ENCODE measurements at places on chromosomes 11 and 22.

GRCh38 chr22:31276426-31277167 lies 15.7 kb downstream of the PIK3IP1 start:
- DNase-seq: no peak

GRCh38 chr11:110513259-110513801 lies 83.6 kb downstream of the FDX1 start:
- DNase-seq: no peak

DNA sequence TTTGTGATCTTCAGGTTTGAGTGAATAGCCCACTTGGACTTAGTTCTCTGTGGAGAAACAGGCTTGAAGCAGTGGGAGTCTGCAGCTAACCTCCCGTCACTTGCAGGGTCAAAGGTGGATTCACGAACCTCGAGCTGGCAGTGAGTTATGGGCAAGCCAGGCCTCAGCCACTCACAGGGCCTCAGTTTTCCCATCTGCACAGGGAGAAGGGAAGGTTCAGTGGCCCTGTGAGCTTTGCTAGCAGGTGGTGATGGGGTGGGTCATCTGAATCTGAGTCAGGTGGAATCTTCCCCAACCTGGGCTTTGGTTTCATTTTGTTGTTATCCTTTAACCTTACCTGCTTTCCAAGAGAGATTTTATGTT lies 86.6 kb upstream of the GRIK4 start:
- DNase-seq: no peak

DNA sequence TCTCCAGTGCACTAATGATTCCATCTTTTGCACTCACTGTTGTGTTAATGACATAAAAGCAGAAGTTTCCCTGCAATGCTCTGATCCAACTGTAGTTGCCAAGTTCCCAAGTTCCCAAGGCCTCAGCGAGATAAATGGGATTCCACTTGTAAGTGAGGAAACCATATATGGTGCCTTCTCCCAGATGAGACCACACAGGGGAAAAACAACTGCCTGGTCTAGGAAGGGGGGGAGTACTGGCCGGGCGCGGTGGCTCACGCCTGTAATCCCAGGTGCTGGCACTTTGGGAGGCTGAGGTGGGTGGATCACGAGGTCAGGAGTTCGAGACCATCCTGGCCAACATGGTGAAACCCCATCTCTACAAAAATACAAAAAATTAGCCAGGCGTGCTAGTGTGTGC lies 23.3 kb upstream of the RELA start:
- no peak for DNase-seq

GRCh38 chr11:12636871-12637410 lies 37.3 kb upstream of the TEAD1 start:
- DNase-seq: no peak

DNA sequence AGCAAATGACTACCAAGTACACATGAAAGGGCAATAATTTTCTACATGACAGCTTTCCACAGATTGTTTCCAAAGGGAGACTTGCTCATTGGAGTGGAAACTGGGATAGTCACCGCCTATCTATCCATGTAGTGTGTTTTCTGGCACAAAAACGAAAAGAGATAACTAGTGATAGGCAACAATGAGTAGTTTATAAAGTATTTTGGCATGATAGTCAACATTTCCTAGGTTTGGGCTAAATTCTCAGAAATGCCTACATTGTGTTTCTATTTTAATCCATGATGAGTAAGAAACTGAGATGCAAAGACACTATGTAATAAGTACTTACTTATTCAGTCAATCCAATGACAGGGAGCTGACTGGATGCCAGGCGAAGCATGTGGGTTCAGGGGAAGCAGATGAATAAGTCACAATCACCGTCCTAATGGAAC lies 1129.1 kb downstream of the DLG2 start:
- DNase-seq: no peak

GRCh38 chr22:35357883-35358621 lies 22.8 kb upstream of the HMOX1 start:
- no peak for DNase-seq

- DNase-seq: peak; percentile 91
These were observed 7.2 kb downstream of the TRPT1 start for GRCh38 chr11:64218628-64219353.

DNA sequence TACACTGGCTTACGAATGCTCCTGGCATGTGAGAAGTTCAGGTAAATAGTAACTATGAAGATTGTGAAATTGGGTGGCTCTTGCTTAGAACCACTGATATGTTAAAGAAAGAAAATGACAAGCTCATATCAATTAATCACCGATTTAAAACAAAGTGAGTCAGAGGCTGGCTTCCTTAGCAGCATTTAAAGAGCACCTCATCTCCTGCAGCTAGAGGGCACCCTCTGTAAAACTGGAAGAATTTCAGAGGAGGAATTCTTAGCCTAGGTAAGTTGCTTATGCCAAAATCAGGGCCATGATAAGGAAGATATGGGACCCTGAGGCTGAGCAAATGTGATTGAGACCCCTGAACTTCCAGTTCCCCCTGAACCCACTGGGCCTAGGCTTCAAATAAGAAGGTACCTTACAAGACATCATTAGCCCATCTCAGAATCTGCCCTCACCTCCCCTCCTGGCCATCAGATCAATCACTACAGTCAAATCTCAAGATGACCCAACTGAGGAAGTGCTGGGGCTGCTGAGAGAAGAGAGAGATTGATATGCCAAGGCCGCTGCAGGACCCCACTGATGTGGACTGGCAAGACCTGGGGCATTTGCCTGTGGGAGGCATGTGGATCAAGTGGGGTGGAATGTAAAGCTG lies 8.6 kb upstream of the CD3E start:
- DNase-seq: no peak

DNA sequence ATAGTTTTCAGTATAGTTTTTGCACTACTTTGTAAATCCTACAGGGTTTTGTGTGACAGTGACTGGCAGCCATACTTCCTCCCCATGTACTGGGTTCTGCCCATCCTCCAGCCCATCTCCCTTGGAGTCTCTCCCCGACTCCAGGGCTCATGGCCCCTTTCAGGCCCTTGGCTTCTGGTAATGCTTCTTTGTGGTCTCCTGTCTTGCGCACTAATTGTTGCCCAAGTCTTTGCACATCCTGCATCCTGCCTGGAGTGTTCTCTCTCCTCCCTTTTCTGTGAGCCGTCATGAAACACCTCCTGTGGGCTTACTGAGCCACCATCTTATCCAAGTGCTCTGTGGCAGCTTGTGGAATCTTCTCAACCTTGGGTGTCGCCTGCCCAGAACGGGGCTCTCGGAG lies 11.4 kb upstream of the KCNQ1OT1 start:
- no peak for DNase-seq

- DNase-seq: no peak
These were observed 30.4 kb downstream of the OR10A6 start for GRCh38 chr11:7900686-7901085.

DNA sequence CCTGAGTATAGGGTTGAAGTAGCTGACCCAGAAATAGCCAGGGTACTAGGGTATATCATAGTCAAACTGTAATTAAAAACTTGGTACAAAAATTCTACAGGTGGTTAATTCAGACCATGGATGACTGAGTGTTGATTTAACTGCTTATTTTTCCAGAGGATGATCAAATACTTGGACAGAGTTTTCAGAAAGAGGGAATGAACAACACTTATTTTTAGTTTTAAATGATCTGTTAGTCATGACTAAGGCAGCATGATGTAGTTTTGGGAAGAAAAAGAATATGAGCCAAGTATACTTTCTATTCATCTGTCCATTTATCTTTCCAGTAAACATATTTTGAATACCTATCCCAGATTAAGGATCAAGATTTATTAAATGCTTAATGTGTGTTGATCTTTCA lies 19.8 kb upstream of the CCDC89 start:
- no peak for DNase-seq

DNA sequence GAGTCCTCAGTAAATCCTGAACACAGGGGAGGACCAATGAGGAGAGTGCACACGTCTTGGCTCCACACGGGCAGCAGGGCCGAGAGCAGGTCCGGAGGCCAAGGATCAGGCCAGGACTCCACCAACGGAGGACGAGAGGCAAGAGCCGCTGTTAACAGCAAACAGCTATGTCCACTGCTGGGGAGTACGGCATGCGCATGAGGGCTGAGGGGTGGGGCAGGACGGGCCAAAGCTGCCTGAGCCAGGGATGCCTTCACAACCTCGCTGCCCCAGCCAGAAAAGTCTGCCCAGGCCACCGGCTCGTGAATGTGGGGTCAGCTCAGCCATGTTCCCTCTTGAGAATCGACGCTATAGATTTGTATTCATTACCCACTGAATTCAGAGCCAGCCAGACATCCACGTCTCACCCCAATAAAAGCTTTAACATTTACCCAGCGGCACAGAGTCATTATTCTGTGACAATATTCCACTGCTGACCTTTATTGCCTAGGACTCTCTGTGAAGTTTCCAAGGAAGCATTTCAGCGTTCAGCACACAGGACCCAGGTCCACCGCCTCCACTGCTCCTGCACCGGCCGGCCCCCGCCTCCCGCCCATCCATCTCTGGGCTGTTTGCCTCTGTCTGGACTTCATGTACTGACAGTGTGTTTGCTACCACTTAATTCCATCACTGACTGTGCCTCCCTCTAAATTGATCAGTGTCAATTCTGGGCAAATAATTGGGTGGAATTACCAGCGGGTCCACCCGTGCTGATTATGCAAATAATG lies 384.9 kb downstream of the SHANK2 start:
- DNase-seq: no peak

DNA sequence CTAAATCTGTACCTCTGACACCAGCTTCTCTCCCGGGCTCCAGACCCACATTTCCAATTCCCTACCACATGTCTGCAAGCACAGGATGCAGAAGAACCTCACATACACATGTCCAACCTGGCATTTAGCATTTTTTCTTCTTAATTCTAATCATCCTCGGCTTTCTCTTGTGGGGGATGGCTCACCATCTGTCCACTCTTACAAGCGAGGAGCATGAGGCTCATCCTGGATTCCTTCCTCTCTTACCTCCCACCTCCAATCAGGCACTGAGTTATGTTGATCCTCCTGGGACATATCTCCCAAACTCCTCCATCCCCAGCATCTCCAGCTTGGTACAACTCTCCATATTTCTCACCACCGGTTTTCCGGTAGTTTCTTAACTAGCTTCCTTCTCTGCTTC lies 149.8 kb upstream of the LARGE1 start:
- DNase-seq: no peak

DNA sequence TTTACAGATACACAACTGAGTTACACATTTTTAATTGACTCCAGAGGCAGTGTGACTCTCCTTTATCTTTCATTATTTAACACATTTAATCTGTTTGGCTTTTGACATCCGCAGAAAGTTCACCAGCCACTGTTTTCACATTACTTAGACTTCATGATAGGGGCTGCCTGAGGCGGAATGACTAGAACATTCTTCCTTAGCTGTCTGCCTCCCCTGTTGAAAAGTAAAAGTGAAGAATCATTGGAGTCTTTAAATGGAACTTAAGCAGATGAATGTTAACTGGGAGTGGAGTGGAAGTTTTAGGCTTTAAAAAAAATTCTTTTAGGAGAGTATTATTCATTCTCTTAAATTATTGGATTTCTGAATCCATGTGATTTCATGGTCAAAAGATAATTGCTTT lies 229.2 kb upstream of the MTNR1B start:
- DNase-seq: no peak

GRCh38 chr11:93662175-93662570 lies 691 bp downstream of the CEP295 start:
- no peak for DNase-seq

All from NCI-H1092 treated with DMSO at 0.1 percent for 48 hours (cell line).